ENCODE measurements at places on chromosomes 11 and 22.

DNA sequence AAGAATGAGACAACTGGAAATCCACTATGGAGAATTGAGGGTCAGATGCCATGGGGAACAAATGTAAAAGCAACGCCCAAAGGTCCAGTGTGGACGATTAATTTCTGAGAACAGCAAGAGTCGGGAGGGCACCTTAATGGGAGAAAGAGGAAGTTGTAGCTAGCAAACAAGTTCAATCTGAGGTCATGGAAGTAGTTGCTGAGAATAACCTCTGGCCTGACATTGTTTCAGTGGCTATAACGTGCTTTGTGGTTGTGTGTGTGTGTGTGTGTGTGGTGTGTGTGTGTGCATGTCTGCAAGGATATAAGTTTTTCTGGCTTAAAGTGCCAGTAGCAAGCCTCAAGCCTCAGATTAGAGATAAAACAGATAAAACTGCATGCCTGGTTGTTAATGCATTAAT lies 1630.1 kb upstream of the TENM4 start:
- no peak for DNase-seq

DNA sequence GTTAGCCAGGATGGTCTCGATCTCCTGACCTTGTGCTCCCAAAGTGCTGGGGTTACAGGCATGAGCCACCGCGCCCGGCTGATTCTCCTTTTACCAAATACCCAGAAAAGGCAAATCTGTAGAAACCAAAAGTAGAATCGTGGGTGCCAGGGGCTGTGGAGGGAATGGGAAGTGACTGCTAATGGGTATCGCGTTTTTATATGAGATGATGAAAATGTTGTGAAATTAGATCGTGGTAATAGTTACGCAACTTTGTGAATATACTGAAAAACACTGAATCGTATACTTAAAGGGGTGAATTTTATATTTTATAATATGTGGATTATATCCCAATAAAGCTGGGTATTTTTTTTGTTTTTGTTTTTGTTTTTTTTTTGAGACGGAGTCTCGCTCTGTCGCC lies 48.2 kb upstream of the CREB3L1 start:
- no peak for DNase-seq

GRCh38 chr11:93783362-93783761 lies 720 bp upstream of the MED17 start:
- no peak for DNase-seq

GRCh38 chr22:36608987-36609386 lies 80.0 kb upstream of the EIF3D start:
- DNase-seq = no peak

DNA sequence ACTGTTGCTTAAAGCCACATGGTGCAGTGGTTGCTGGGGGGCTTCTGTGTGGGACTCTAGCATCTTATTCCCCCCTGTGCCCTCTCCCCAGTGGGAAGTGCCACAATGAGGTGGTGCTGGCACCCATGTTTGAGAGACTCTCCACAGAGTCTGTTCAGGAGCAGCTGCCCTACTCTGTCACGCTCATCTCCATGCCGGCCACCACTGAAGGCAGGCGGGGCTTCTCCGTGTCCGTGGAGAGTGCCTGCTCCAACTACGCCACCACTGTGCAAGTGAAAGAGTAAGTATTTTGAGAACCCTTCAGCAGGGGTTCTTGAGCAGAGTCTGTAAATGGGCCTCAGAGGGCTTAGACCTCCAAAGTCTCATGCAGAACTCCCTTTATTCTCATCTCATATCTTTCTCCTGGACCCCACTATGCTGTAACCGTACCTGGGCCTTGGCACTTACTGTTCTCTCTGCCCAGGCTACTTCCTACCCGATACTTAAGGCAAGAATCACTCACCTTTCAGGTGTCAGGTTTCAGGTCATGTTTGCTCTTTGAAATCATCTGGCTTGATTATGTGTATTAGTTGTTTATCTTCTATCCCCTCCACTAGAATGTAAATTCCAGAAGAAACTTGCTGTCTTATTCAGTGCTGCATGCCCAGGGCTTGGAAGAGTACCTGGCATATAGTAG lies 32.4 kb downstream of the PIK3IP1 start:
- no peak for DNase-seq

DNA sequence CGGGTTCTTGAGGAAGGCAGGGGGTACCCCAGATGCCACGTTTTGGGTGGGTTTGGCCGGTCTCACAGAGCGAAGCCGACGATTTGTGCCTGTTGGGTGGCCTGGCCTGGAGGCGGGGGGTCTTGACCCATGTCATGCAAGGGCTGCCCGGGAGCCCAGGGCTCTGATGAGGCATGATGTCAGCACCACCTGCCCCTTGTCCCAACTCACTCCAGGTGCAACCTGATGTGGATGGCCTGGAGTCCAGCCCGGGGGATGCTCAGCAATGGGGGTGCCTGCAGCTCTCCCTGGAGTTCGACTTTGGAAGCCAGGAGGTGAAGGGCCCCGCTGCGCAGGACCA lies 851 bp downstream of the SYT8 start:
- no peak for DNase-seq

GRCh38 chr11:122362381-122362780 lies 246.4 kb upstream of the BLID start:
- DNase-seq = no peak

Data from stimulated activated CD8-positive, alpha-beta memory T cell treated with anti-CD3 and anti-CD28 coated beads, Interleukin-12 subunit alpha, Interleukin-12 subunit beta, amount 100 ng/mL, for 4 hours (primary cell).